SW 1271 (cell line): ENCODE measurements at places on chromosomes 2 and 18.
A peak's percentile ranks its signal among the peaks of the same experiment; 100 is the strongest.

GRCh38 chr2:231185886-231186285 is 12.5 kb upstream of the ARMC9 start:
- DNase-seq: no peak

- peak; percentile 14 for DNase-seq
Observed at GRCh38 chr2:230472621-230473018, 56.6 kb downstream of the SP100 start.

GRCh38 chr18:73717570-73717969 is 430.1 kb downstream of the FBXO15 start:
- peak; percentile 40 for DNase-seq

- no peak for DNase-seq
Observed at GRCh38 chr2:168992591-168993349, 38.4 kb downstream of the ABCB11 start.

- peak; percentile 93 for DNase-seq
Observed at GRCh38 chr18:48538531-48539405, at the start of gene CTIF. TSS of gene CTIF (plus strand) at chr18:48539031. CDS start at chr18:48619566, 80,535 bp downstream.

- no peak for DNase-seq
Observed at GRCh38 chr2:177881008-177881747, 191.4 kb downstream of the PDE11A start.

DNA sequence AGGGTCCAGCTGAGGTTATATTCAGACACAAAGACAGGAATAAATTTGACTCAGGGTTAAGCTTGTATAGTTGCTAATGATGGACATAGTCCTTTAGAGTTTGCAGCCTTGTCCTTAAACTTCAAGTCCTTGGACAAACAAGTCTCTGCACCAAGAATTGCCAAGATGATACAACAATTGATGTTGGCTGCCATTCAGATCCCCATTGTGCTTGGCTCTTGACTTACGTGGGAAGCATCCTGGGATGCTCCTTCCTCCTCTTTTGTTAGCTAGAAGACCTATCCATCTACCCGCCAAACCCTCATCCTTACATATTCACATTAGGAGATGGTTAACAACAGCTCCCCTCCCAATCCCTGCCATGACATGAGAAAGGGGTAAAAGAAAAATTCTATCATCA is 115.6 kb downstream of the RDH14 start:
- DNase-seq: no peak
